ENCODE measurements at places on chromosomes 2 and 18. TPM values are rescaled to one million over a fixed set of nuclear protein-coding genes. Genes with fewer than 3 reads are reported as not detected.

DNA sequence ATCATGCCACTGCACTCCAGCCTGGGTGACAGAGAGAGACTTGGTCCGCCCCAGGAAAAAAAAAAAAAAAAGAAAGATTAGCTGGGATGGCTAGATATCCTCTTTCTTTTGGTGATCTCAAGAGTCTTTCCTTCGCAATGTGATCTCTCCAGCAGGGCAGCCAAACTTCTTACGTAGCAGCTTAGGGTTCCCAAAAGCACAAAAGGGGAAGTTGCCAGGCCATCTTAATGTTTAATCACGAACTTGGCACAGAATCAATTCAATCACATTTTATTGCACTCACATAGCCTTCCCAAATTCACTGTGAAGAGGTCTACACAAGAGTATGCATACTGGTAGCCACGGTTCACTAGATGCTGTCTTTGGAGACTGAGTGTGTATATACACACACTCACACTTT is 53.1 kb downstream of the VIL1 start:
- DNase-seq: no peak

- DNase-seq: no peak
Measured at GRCh38 chr2:122980671-122981070, 1044.4 kb upstream of the CNTNAP5 start.

GRCh38 chr2:138113871-138114525 is 149.7 kb downstream of the HNMT start:
- no peak for DNase-seq

GRCh38 chr18:72181241-72181764 is 362.8 kb downstream of the CBLN2 start:
- DNase-seq: no peak

- DNase-seq: no peak
Measured at GRCh38 chr2:9001778-9002177, 1.7 kb downstream of the MBOAT2 start.

GRCh38 chr2:219126555-219126954 is 34.1 kb downstream of the NHEJ1 start:
- no peak for DNase-seq

- DNase-seq: no peak
Measured at GRCh38 chr18:24914685-24915084, 437.3 kb downstream of the ZNF521 start.

GRCh38 chr2:120287183-120288015 is 34.7 kb downstream of the RALB start:
- peak; percentile 96 for DNase-seq

DNA sequence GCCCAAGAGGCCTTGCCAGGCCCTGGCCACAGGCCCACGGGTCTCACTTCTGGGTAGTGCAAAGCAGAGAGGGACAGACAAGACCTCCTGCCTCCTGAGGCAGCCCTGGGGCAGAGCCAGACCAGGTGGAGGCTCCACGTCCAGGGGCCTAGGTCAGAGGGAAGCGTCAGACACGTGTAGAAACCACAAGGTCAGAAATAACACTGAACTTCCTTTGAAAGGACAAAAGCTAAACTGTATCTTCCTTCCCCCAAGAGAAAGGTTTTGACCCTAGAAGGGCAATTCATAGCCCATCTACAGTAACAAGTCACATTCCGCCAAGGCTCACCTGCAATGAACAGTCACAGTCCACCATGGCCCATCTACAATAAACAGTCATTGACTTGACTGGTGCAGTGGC is 17.9 kb downstream of the SDC1 start:
- no peak for DNase-seq

- DNase-seq: no peak
Measured at GRCh38 chr2:221443645-221444044, 128.5 kb downstream of the EPHA4 start.

DNA sequence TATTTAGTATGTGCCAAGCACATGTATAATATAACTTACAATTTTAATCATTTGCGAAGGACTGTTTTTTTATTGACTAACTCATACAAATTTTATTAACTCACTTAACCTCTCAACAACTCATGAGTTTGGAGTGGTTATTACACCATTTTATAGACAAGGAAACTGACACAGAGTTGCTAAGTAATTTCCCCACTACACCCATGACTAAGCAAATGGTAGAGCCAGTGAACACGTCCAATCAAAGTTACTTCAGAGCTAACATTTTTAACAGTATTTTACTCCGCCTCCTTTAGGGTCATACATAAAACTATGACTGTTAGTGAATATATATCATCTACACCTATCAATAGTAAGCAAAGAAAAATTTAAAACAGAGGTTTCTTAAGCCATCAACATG is 556.7 kb upstream of the FSIP2 start:
- no peak for DNase-seq

DNA sequence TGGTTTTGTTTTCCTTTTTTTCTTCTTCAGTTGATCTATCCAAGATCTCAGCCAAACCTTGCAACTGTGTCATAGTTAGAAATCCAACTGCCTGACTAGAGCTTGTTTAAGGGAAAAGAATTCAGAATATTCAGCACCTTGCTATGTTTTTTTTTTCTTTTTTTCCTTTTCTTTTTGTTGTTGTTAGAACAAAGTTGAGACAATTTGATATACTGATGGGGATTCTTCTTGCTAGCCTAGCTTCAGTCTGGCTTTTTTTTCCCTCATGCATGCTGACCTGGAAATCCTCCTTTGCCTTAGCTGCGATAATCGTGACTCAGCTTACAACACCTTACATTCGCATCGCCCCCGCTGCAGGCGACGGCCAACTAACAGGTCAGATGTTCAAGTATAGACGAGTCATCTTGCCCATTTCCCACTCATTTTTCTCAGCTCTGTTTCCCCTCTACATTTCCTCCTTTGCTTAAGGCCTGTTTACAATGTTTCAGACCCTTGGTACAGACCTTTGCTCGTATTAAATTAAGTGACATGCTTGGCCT is 487.2 kb upstream of the RAB12 start:
- DNase-seq: peak; percentile 54

- DNase-seq: no peak
Measured at GRCh38 chr2:1694371-1695271, 49.7 kb downstream of the PXDN start.

- no peak for DNase-seq
Measured at GRCh38 chr2:220550995-220551700, 923.7 kb downstream of the SLC4A3 start.

DNA sequence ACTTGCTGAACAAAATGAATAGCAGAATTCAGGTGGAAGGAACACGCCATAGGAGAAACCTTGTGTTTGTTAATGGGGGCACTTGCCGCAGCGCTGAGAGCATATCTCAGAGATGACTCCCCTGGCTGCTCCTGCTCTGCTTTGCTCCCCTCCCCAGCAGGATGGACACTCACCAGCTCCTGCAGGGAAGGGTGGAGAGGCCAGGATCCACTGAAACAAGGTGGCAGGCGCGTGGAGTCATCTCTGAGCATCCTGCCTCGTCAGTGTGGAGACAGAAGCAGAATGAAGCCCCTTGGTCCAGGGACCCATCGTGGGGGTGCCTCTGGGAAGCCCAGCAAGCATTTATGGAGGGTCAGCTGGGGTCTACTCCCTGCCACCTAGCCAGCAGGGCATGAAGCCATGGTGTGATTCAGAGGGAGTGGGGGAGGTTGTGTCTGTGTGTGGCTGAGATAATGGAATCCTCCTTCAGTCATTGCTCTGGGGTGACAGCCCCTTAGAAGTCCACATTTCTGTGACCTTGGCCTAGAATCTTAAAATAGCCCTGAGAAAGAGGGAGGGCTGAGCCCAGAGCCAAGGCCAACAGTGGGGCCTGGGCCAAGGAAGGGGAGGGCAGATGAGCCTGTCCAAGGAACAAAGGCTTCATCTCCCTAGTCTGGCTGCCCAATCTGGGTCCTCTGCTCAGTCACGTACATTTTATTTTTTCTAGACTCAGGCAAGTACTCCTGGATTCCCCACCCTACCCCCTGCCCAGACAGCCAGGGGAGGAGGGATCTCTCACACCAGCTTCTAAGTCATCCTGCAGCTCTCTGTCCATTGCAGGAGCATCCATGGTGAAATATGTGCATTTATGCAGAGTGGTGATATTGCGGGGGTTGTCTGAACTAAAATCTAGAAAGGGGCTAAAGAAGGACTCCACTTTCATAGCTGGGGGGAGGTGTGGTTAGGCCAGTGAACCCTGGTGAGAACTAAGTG is 215.4 kb downstream of the ZBTB7C start:
- DNase-seq: no peak

GRCh38 chr2:101989740-101990460 is 1.9 kb upstream of the IL1R2 start:
- DNase-seq: no peak

DNA sequence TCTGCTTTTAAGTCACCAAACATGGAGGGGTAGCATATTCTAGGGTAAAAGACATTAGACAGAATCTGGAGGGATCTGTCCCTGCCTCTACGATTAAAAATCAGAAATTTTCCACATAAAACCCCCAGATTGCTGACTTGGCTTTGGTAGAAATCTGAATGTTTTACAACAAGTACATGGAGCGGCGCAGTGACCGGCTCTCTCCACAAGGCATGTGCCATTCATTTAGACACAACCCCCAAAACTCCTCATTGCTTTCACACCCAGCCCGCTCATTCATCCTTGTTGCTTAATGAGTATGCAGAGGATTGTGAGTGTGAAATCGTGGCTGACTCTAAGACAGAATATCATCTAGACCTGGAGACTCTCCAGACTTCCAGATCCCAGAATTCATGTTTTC is 140.6 kb downstream of the CNTNAP5 start:
- DNase-seq: no peak

DNA sequence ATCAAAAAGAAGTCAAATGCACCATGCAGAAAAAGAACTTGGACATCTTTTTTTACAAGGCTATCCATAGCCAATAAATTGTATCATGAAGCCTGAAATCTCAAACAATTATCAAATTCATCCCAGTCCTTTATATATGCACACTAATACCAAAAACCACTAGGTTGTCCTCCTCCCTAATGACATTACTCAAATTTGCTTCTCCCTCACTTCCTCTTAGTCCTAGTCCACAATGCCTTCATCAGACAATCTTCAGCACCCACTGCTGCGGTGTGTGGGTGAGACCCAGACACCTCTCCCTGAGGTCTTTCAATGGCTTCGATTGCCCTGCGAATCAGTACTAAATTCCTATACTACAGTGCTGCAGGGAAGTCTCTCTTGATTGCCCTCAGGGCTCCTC is 58.1 kb downstream of the CLASP1 start:
- DNase-seq: no peak

- no peak for DNase-seq
Measured at GRCh38 chr2:158339513-158339912, 117.0 kb downstream of the CCDC148 start.

GRCh38 chr2:19086231-19086651 is 272.2 kb downstream of the OSR1 start:
- DNase-seq: no peak

- DNase-seq: no peak
Measured at GRCh38 chr18:35197296-35197695, 43.5 kb upstream of the ZNF397 start.

- DNase-seq: no peak
Measured at GRCh38 chr18:59379772-59380522, 20.9 kb upstream of the LMAN1 start.

DNA sequence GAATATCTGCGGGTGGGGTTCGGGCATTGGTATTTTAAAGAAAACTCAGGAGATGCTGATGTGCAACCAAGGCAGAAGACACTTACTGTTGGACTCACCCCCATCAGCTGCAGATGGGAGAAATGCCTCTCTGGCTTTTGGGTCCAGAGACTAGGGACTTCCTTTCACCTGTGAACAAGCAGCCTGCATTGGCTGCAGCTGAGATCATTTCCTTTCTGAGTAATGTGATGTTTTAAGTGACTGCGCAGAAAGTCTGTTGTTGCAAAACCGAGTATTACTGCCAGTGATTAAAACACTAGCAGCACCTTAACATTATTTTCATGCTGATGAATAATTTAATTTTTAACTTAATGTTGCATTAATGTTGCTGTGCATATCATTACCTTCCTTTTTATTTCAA is 143.0 kb downstream of the TSN start:
- DNase-seq: no peak

DNA sequence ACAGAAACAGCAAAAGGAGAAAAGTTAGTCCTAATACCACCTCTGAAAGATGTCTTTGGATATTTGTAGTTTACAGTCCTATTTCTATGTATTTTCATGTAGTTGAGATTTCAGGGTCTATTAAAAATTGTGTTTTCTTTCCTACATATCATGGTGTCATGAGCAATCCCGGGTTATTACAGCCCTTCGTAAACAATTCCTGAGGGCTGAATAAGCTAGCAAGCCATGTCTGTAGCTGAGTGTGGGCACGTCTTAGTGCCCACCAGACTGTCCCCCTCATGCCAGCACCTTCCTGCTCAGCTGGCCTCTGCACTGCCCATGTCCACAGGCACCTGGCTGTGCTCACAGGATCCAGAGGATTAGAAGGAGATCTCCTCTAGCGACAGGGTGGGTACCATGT is 60.6 kb downstream of the CTIF start:
- DNase-seq: no peak

GRCh38 chr2:207960090-207960489 is 65.2 kb downstream of the PLEKHM3 start:
- DNase-seq: no peak

DNA sequence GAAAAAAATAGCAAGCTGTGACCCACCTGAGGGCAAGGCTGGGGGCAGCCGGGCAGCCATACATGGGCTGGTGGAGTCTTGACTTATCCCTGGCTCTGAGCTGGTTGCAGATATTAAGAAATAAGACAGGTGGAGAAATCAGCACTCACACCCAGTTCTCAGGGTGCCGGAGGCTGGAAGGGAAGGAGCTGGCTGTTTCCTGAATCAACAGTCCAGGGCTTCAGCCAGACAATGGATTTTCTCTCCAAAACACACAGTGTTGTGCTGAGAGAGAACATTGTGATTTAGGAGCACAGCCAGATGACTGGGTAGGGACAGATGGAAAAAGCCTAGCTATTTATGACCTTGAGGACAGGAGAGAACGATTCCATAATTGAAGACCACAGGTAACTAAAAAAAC is 208.8 kb downstream of the LDLRAD4 start:
- no peak for DNase-seq

DNA sequence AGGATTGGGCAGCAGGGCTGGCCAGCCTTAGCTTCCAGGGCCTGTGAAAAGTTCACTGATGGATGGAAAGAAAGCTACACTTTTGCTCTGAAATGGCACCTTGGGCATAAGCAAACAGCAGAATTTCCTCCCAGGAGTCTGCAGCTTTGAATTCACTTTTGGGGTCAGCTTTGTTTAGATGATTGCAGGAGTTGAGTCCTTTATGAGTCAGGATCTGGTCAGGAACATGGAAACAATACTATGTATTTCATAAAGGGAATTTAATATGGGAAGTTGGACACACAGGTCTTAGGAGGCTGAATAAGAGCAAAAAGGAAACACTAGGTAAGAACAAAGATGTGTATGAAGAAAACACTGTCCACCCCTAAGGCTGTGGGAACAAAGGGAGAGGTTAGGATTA is 345.3 kb downstream of the TSN start:
- DNase-seq: no peak

Gene C2orf66
- not detected for total RNA-seq

Gene CABYR
- 5.5 TPM for total RNA-seq

Gene ADRA2B
- 0.07 TPM for total RNA-seq

Gene SH3RF3
- total RNA-seq: 11.3 TPM

Gene DPP4
- 78.9 TPM for total RNA-seq

Gene C2orf80
- total RNA-seq: not detected

Gene BMP10
- not detected for total RNA-seq

Gene STEAP3
- 45.7 TPM for total RNA-seq
